ENCODE measurements at places on chromosomes 5 and 9.

- no peak for DNase-seq
Observed at GRCh38 chr5:32136342-32136741, 37.8 kb downstream of the GOLPH3 start.

DNA sequence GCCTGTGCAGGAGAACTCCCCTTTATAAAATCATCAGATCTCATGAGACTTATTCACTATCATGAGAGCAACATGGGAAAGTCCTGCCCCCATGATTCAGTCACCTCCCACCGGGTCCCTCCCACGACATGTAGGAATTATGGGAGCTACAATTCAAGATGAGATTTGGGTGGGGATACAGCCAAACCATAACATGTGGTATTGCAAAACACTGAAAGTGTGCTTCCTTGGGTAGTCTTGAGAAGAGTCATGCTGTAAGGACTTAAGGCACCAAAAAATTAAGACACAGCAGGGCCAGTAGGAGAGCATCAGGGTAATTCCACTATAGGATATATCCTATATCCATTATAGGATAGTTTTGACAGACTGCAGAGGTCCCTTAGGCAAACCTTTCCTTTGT, 29.4 kb upstream of the GDNF start:
- no peak for DNase-seq

DNA sequence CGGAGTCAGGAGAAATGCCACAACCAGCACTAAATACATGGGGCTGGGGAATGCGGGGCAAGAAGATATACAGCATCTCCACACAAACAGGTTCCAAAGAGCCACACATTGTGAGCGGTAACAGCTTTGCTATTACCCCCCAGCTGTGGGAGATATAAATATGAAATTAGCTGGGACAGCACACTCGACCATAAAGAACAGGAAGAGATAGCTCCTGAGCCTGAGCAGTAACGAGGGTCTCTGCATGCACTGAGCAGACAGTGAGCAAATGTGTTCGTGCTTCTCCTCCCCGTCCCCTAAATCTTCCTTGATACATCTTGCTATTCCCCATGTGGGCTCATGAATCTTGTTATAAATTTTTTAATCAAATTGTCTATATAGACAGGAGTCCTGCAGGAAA, 53.1 kb downstream of the ADAMTS2 start:
- DNase-seq: no peak

DNA sequence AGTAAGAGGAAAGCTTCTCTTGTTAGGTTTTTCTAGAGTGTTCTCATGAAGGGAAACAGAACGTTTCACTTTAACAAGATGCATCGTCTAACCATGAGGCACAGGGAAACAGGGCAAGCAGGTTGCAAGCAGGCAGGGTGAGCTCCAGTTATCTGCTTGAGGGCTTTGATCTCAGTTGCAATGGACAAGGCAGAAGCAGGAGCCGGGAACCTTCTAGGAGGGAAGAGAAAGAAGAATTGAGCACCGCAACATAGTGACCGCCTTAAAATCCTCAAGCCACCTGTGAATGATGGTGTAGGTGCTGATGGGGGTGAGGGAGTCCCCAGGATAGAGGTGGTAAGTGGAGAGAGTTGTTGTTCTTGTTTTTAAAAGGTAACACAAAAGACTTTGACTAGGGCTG, 22.9 kb upstream of the ZSWIM6 start:
- no peak for DNase-seq

DNA sequence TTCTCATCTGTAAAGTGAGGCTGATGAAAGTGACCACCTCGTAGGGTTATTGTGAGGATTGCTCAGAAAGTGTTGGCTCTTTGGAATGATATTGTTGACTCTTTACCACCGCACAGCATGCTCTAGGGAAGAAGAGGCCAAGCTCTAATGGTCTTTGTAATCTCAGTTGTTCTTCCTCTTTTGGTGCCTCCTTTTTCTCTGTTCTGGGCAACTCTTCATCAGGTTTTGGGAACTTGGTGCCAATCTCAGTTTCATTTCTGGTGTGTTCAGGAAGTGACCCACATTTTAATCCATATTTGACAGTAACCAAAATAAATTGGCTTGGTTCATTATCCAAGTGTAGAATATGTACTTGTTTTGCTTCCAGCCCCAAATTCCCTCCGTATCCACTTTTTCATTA, 25.1 kb downstream of the ARHGAP26 start:
- no peak for DNase-seq

- DNase-seq: no peak
Observed at GRCh38 chr5:93107141-93107540, 473.9 kb downstream of the NR2F1-AS1 start.

DNA sequence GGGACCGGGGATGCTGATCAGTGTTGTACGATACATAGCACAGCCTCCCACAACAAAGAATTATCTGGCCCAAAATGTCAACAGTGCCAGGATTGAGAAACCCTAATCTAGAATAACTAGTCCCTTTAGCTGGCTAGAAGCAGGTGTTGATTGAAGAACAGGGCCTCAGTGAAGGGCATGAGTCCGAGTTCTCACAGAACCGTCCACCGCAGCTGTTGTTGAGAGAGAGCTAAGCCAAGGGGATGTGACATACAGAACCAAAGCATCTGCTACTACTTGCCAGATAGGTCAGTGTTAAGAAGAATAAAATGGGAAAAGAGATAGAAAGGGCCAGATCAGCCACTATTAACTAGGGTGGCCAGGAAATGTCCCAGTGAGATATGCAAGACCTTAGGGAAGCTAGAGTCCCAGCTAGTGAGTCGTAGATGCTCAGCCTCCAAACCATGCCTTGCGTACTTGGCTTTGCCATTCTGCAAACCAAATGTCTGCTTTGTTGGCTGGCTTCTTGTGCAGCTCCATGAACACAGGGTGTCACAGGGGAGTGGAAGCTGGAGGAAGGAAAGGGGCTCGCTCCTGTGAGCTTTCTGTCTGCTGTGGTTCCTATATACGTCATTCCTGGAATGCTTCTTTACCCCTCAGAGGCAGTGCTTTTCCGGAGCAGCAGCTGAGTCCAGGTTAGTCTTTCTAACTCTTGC, 68.9 kb downstream of the FBXO38 start:
- DNase-seq: no peak

DNA sequence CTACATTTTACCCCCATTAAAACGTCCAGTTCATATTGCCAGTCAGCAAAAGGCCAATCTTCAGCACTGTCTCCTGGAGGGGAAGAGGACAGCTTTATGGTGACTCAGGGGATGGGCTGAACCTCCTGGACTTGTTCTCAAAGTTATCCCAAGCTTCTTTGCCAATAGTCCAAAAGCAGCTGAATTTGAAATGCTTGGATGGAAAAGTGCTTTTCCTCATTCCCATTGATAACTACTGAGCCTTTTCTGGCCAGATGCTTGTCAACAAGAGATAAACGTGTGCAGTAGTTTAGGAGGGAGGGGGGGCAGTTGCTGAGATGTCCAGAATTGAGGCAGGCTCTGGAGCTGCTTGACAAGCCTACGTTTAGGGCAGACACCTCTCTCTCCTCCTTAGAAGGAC, 43.5 kb downstream of the MTX3 start:
- no peak for DNase-seq

DNA sequence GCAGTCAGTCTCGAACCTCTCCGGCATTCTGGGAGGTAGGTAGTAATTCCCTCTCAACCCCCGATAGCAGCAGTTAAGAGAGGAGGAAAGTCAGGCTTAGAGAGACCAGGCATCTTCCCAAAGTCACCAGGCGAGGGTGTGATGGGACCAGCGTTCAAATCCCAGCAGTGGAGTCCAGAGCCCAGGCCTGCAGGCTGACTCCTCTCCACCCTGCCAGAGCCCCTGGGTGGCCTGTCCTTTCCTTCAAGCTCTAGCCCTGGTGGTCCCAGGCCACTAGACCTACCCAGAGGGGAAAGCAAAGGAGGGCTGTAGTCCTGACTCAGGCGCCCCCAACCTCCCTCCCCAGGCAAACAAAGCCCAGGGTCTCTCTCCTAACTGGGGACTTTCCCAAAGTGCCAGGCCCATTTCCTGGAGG, 4.2 kb upstream of the NR5A1 start:
- DNase-seq: no peak

DNA sequence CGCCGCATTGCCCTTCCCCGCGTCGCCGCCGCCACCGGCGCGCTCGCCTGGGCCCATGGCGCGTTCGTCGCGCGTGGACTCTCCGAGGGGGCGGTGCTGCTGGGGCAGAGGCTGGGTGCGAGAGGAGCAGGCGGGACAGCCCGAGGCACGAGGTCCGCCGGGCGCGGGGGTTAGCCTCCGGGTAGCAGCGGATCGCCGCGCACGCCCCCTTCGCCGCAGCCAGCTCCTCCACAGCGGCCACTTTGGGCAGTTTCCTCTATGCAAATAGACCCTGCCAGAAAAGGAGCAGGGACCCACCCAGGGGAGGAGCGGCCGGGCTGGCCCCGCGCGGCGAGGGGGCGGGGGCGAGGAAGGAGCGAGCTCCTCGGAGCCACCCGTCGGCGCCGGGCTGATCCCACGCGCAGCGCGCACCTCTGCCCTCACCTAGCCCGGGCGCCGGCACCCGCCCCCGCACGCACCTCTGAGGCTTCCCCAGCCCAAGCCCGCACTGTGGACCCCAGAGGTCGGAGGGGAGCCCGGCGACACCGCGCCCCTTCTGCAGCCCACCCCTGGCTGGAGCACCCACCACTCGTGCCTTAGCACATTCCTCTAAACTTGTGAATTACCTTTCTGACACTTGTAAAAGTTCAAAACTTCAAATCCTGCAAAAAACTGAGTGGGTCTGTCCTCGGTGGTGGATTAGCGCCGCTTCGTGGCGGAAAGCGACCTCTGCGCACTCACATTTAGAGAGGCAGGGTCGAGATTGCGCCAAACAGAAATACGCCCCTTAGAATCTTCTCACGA, at the start of gene COL23A1:
Gene COL23A1 (minus strand): TSS at position 253 of the 783 bp plus-strand sequence.
- no peak for DNase-seq
